ENCODE measurements at places on chromosomes 6 and 20.

DNA sequence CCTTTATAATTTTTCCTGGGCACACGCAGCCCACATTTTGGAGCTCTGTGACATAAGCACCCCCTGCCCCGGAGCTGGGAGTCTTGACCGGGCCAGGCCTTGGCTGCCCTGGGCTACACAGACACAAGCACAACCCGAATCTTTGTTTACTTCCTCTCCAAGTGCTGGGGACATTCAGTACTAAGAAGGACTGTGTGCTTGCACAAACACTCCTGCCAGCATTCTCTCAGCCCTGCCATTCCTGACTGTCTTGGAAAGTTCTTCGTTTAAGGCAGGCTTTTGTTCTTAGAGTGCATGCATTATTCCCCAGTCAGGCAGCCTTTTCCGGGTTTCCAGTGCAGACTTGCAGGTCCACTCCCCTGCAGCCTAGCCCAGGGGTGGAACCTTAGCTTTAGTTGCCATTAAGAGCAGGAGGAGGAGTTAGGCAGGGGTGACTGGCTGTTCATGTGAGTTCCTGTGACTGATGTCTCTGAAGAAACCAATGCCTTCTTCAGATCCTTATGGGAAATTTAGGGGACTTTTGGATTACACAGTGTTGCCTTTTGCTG is 28.6 kb downstream of the FOXO3 start:
- no peak for DNase-seq

DNA sequence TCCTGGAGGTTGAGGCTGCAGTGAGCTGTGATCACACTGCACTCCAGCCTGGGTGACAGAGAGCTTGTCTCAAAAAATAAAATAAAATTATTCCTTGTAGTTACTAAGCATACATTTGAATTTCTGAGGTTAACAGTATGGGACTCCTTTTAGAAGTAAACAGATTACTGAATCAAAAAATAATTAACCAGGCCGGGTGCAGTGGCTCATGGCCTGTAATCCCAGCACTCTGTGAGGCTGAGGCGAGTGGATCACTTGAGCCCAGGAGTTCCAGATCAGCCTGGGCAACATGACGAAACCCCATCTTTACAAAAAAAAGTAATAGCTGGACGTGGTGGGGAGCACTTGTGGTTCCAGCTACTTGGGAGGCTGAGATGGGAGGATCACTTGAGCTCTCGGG is 22.1 kb upstream of the EEF1A1 start:
- no peak for DNase-seq

DNA sequence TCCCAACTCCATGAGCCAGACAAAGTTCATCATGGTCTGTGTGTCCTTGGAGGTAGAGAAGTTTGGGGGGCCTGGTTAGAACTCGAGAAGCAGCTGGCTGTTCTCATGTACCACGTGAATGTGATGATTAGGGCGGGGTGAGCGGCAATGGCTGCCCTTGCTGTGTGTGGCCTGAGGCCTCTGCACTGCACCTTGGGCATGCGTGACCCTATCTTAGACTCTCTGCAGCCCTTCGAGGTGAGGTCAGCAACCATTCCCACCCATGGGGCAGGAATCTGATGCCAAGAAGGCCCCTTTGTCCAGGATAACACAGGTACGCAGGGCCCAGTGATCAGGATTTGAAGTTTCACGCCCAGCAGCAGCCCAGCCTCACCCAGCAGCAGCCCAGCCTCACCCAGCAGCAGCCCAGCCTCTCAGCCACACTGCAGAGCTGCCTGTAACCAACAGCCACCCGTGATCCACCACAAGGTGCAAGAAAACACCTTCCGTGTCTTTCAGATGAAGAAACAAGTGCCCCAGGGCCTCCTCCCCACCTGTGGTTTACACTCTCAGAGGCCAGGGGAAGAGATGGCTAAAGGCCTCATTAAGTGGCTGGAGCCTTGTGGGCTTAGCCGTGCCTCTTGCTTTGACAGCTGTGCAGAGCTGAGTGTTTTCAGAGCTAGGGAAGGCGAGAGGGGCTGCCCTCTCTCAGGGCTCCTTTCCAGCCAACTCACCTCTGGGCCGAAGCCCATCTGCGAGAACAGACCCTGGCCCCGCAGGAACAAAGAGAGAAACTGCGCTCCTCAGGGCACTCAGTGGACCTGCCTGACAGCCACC is 195.2 kb upstream of the CDH4 start:
- DNase-seq: no peak

DNA sequence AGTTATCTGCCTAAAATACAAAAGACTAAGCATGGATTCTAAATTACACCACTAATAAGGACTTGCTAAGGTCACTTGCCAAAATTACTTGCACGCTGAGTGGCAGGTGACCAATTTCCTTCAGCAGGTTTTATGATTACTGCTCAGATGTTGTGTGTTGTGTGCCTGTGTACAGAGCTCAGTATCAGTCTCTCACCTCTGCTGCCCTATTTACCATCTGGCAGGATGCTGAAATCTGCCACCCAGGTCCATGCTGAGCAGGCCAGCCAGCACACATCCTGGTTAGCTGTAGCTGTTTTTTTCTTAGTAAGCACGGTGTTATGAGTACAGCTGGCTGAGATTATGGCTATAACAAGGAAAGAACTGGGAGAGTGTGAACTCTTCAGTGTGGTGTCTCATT is 34.0 kb downstream of the ELOVL4 start:
- DNase-seq: no peak

DNA sequence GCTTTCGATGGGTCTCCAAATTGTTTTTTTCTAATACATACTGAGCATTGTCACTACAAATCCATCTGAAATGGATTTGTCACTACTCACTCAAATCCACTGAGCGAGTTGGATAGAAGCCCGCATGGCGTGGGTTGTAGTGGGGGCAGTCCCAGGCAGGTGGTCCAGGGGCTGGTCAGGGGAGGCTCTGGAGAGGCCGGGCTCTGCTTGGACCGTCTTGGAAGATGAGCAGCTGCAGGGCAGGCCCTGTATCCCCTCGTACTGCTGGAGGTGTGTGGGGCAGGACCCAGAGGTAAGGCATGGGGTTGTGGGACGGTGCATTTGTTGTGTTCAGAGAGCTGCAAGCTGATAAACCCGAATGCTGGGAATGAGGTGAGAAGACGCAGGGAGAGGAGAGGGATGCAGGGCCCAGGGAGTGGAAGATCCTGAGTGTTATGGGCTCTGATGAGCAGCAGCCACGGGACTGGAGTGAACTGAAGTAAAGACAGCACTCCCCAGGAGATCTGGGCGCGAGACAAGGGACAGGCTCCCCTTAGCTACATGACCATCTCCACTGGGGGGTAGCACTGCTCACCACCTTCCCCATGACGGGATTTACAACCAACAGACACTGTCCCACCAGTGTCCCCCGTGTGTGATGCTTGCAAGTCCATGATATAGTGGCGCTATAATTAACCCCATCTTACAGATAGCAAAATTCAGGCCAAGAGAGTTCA is 45.9 kb downstream of the PSMG4 start:
- no peak for DNase-seq

DNA sequence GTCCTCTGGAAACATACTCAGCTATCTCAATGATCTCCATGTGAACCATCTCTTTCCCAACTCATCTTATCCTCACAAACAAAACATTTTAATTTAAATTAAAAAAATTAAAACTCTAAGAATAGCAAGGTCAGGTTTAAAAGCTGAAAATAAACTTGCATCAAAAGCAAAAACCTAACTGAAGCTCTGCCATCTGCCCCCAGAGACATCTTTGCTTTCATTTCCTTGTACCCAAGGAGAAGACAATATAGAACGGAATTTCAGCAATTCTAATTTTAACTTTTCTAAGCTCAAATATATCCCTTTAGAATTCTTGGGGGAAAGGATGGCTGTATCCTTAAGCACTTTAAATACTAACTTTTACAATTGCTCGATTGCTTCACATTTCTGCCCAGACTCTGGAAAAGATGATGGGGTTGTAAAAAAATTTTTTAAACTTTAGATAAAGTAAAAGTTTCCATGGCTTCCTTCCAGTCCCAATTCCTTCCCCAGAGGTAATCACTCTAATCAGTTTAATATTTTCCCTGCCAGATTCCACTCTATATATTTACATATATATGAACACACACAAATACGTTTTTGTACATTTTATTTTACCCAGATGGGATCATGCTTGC is 69.2 kb upstream of the SMIM29 start:
- DNase-seq: no peak

DNA sequence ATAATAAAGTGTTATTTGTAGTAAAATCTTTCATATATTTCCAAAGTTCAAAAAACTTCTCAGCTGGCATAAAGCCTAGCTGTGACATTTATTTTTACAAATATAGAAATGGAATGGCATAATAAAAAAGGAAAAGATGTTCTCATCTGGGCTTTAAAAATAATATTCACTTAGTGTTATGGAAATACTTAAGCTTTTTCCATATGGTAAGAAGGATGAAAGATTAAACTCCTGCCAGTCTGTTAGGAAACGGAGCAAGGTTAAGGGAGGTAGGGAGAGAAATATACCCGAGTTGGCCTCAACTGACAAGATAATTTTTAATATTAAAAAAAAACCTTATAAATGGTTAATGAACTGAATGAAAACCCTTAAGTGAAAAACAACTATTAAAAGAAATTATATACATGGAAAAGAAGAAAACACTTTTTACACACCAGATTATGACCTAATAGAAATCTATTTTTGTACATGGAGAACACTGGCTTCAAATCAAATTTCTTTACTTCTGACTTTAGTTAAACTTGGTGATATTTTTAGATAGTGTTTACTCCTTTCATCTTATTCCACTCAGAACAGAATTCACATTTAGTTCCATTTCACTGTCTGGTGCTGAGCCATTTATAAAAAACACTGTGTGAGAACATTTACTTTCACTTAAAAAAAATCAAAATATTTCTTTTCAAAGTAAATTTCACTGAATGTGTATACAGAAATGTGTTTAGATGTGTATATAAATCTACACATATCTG is 137.0 kb downstream of the DST start:
- DNase-seq: no peak

GRCh38 chr6:97294451-97294850 is 11.4 kb upstream of the MMS22L start:
- DNase-seq: no peak

DNA sequence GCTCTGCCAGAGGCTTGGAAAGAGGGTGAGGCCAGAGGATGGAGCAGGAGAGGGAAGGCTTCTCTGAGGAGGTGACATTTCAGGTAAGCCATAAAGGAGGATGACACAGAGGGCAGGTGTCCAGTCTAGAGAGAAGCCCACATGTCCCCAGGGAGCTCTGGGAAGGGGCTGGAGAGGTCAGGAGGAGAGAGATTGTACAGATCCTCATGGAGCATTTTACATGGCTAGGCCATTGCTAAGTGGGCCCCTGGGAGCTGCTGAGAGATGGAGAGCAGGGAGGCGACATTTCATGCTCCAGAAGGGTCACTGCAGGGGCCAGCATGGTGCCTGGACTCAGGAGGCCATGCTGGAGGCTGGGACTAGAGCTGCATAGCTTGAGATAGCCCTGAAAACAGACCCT is 124.5 kb downstream of the TOX2 start:
- no peak for DNase-seq

DNA sequence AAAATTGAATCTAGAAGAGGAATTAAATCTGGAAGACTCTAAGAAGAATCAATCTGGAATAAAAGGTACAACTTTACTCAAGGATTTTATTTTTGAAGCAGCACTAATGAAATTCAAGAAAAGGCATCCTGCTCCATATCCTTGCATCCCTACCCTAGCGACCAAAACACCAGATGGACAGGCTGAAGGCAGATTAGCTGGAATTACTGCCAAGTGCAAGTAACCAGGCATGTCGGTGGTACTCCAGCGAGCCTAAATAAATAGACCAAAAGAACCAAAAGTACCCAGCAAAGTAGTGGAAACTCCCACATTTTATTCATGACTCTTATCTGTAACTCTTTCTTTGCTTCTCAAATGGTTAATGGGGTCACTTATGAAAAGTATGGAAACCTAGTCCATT is 21.0 kb downstream of the OPRM1 start:
- no peak for DNase-seq

- DNase-seq: no peak
Measured at GRCh38 chr6:57207141-57207540, 15.0 kb downstream of the RAB23 start.

GRCh38 chr20:54208548-54209176 is 775 bp downstream of the PFDN4 start:
- DNase-seq: no peak

- no peak for DNase-seq
Measured at GRCh38 chr6:162260027-162260426, 467.5 kb downstream of the PRKN start.

GRCh38 chr20:44125332-44126127 is 61.5 kb downstream of the JPH2 start:
- no peak for DNase-seq

- DNase-seq: no peak
Measured at GRCh38 chr20:9331707-9332435, 182.5 kb upstream of the LAMP5 start.

DNA sequence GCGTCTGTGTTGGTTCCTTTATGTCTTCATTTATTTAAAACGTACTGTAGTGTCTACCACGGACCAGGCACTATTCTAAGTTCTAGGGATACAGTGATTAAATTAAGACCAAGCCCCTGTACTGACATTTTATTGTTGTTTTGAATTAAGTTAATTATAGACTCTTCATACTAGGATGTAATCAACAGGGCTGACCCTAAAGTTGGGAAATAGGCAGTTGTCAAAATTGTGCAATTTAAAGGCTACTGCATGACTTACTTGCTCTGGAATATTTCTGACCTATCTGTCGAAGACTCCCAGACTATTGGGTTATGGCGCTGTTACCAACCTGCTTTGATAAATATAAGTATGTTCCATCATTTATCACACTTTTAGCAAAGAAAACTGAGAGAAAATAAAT is 6.7 kb downstream of the MYO6 start:
- DNase-seq: no peak

- DNase-seq: no peak
Measured at GRCh38 chr6:8079126-8079525, 14.9 kb upstream of the BLOC1S5 start.

DNA sequence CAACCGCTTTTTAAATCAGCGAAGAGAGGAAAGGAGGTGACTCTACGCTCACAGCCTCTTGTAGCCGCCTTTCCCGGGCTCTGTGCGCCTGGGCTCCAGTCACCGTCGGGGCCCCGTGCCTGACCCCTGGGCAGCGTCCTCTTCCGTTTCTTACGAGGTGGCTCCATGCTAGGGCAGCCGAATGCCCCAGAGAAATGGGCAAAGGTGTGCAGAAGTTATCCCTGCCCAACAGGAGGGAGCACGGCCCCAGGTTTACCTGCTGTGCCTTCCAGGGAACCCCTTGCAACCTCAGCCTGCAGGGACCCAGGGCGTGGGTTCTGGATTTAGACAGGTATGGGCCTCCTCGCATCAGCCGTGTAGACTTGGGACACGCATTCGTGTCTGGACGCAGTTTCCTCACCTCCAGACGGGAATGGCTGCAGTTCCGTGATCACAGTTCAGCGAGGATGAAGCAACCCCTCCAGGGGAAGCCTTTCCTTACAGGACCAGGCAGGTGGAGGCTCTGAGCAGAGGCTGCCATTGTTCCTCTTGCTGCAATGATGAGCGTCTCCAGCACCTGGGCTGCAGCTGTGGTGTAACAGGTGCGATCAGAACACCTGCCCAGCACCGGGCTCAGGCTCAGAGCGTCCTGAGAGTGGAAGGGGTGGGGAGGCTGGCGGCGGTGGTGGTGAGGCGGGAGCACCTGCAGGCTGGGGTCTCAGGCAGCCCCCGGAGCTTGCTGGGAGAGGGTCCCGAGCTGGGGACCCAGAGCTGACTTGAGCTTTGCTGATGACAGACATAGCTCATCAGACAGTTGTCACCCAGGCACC is 81.3 kb upstream of the BHLHE23 start:
- no peak for DNase-seq

- no peak for DNase-seq
Measured at GRCh38 chr6:76861403-76861802, 601.9 kb downstream of the HTR1B start.

All from stimulated activated CD4-positive, alpha-beta T cell treated with anti-CD3 and anti-CD28 coated beads, Interleukin-4, amount 100 ng/mL, for 4 hours (primary cell).